ENCODE measurements at places on chromosomes 7 and 10.

DNA sequence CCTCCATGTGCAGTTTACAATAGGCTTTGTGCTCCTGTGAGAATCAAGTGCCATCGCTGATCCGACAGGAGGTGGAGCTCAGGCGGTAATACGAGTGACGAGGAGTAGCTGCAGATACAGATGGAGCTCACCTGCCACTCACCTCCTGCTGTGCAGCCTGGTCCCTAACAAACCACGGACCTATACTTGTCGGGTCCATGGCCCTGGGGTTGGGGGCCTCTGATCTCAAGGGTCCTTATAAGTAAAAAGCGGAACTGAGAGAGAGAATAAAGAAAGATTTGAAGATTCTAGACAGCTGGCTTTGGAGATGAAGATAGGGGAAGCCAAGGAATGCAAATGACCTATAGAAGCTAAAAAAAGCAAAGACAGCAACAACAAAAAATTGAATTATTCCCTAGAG, 130.6 kb downstream of the PLXDC2 start:
- DNase-seq: peak; percentile 3

DNA sequence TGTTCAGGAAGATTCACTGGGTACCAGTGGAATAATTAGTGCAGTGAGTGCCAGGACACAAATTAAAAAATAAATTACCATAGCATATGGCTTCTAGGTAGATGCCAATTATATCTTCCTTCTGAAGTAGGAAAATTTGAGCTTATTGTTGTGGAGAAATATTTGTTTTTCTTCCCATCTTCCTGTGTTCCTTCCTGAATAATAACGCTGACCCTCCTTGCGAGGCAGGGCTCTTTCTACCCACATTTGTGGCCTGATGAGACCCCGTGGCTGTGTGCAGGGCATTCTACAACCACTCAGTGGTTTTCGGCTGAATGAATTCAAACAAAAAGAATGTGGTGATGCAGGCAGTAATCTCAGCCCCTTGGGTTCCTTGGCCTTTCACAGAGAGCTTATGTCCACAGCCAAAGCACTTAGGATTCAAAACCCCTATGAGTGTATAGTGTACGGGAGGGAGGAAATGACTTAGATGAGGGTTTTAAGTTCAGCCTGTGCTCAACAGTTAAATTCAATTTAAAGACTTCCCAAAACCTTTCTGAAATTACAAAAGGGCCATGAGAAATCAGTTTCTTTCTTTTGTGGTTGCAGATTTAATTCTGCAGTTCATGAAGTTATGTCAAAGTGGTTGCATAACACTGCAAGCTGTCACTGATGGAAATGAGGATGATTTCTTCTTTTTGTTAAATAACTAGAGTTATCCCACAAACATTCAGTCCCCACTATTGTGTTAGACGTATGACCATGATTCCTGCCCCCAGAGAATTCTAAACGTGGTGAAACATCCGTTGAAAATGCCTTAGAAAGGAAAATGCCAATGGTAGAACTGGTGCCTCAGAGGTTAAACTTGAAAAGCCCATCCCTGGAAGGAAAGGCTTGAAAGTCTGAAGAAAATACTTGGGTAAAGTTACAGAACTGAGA, 255.3 kb downstream of the FZD1 start:
- DNase-seq: no peak

- no peak for DNase-seq
Observed at GRCh38 chr7:111678281-111678680, 116.0 kb upstream of the IMMP2L start.

DNA sequence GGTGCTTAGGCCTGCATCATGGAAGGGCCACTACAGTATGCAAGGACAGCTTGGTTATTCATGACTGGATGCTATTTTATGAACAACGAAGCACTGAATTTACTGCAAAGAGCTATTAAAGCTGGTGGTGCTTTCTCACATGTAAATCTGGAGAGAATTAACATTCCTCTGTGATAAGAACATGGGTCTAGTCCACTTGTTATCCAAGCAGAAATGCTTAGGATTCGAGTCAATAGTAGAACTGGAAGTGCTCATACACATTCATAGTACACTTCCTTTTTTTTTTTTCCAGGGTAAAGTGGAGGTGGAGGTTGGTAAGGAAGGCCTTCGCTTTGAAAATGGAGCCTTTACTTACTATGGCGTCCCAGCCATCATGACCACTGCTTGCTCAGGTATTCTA, 35.0 kb downstream of the CNNM1 start:
- DNase-seq: no peak

DNA sequence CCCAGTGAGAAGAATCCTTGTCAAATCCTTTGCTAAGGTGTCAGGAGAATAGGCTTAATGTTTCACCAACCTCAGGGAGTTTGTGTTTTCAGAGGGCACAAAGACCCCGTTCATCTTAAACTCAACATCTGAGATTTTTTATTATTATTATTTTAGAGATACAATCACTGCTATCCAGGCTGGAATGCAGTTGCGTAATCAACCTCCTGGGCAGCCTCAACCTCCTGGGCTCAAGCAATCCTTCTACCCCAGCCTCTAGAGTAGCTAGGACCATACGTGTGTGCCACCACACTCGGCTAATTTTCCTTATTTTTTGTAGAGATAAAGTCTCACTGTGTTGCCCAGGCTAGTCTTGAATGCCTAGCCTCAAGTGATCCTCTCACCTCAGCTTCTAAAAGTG, 599.2 kb downstream of the KCNMA1 start:
- no peak for DNase-seq

GRCh38 chr7:13990319-13990983, 985 bp upstream of the ETV1 start:
- DNase-seq: peak; percentile 20

DNA sequence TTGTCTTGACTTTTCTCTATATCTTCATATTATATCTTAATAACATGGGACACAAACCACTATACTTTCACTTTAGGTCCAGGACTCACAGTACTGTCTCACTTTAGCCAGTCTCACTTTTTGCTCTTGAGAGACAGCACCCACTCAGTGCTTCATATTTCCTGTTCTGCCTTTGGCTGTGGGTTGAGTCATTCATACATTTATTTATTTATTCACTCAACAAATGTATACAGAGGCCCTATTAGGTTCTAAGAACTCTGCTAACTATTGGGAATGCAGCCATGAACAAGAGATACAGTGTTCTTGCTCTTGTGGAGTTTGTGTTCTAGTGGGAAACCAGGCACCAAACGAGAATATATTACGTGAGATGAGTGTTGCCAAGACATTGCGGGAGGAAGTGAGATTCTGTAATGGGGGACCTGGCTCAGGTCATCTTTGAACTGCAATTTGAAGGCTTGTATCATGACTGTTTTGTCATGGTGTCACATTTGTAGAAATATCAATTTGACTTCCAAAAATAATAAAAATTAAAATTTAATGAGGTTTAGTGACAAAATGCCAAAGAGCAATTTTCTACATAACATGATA, 190.1 kb downstream of the SDHAF3 start:
- DNase-seq: peak; percentile 22

GRCh38 chr7:10300577-10300976, 673.1 kb upstream of the PHF14 start:
- DNase-seq: no peak

DNA sequence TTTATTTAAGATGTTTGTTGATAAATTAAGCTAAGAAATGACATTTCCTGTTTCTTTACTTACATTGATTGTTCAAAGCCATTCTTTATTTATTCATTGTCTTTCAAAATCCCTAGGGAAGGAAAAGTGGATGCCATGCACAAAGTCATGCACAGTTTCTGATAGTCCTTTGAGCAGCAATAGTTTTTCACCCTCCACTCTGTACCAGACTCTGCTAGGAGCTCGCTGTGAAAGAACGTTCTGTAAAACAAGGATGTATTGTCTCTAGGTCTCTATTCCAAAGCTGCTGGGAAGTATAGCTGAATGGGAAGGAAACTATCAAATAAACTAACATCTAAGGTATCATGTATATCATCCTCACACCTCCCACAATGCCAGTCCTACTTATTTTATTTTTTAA, 7.8 kb upstream of the NOC3L start:
- no peak for DNase-seq

DNA sequence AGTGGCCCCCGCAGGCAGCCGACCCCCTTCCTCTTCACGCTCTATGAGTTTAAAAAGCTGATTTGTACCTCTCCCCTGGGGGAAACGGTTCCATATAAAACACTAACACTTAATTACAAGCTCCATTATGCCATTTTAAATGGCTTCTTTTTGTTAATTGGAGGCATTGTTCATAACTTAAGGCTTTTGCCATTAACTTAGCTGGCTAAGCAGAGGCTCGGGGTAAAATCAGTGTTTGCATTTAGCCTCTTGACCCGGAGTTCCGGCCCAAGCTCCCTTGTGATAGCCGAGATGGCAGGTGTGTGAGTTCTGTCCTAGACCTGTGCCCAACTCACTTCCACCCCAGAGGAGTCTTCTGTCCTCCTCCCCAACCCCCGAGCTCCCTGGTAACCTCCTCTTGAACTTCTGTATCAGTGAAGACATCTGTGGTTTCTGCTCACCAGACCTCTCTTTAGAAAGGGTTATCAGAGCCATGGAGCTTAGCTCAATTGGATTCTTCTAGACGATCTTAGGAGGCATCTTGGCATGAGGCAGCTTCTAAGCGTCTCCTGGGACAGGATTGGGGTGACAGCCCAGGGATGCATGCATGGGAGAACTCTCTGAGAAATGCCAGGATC, 34.2 kb upstream of the SH2B2 start:
- no peak for DNase-seq

- DNase-seq: no peak
Observed at GRCh38 chr7:158289231-158289630, 298.4 kb downstream of the PTPRN2 start.

- no peak for DNase-seq
Observed at GRCh38 chr10:110530131-110530831, 32.6 kb downstream of the DUSP5 start.

GRCh38 chr7:124649397-124650014, 116.1 kb downstream of the GPR37 start:
- DNase-seq: no peak

GRCh38 chr7:98034081-98035035, 44.4 kb upstream of the OCM2 start:
- no peak for DNase-seq

DNA sequence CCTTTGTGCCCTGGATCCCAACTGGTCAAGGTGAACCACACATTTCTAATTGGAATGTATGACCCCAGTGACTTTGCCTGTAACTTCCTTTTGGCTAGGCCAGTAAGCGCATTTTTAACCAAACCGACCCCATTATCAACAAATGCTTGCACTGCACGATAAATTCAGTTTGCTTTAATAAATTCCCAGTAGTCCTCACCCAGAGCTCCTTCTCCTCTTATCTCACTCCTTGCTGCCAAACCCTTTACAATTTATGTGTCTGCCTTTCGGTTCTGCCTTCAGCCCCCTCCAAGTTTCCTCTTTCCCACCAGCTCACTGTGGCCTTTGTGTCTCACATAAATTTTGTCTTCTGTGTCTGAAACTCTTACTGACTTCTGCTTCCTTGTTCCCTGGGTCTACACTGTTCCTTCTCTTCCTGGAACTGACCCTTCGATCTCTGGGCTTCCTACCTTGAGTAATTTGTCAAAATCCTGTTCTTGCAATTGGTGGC, 59.0 kb downstream of the TBXAS1 start:
- DNase-seq: no peak

DNA sequence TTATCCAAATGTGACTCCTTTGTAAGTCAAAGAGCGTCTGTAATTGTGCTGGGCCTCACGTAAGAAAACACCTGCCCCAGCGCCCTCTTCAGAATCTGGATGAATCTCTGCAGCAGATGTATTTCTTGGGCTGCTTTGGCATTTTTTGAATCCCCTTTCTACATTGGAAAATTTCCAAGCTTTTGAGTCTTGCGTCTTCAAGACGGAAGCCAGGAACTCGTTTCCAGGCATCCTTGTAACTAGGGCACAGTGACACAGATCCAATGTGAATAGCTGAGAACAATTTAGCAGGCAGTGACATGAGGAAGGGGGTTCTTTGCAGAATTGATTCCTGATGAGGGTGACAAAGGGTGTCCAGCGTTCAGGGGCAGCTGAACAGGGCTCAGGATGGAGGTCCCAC, 862.3 kb downstream of the TYW1 start:
- DNase-seq: no peak

DNA sequence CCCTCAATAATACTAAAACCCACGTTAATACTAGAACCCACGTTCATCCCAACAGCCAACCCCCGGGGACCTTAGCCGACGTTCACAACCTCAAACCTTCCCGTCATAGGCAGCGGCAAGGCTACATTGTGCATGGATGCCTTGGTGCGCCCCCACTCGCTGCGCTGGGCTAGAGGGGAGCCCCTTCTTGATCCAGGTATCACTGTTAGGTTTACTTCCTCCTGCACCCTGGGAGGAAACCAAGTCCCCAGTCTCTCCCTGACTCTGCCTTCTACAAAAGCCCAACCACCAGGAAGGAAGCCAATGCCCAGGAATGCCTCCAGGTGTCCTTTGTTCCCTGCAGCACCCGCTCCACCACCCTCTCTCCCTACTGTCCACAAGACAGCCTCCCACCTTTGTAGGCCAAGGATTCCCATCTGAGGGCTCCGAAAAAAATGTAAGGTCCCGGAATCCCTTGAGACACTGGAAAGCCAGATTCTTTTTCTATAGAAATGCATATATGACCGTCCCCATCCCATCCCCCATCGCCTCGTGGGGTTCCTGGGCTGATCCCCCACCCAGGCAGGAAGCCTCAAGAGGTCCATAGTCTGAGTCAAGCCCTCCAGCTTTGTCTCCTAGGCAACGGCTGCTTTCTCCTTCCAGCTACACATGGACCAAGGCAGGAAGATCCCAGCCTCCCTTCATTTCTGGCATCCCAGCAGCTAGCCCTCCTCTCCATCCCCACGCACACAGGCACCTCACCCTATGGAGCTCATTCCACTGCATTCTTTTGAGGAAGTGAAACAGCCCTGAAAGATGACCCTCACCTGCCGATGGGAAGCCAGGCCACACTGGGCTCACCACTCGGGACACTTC, 25.2 kb downstream of the CTBP2 start:
- no peak for DNase-seq

DNA sequence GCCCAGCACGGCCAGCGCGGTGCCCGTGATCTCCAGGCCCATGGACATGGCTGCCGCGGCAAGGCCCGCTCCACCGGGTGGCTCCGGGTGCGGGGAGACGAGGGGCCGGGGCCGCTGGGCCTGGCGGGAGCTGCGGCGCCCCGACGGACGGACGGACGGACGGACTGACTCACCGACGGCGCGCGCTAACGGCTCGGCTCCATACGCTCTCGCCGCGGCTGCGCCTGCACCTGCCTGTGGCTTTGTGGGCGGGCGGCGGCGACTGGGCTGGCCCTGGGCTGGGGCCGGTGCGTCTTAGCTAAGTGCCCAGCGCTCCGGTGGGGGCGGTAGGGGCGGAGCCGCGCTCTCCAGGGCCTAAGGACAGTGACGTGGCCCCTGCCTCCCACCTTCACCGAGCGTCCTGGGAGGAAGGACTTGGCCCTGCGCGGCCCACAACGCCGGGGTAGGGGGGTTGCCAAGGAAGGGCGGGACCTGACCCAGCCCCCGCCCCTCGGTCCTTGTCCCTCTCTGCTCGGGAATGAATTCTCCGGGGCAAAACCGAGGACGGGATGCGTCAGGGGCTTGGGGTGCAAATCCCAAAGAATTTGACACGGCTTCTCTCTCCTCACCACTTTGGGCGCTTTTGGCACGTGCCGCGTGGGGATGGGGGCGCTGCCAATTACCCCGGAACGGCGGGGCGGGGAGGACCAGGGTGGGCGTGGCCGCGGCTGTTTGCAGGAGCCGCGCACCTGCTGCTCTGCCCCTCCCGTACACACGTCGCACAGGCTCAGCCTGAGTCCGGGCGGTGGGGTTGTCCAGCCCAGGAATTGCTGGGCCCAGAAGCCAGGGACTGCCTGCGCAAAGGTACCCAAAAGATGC, at the start of gene CLDN3:
Gene CLDN3, minus strand, starts transcription at position 269 of the 858 bp plus-strand sequence. Its CDS starts 221 bp downstream, at position 48.
- DNase-seq: peak; percentile 23
